Karpas-422 (cell line): ENCODE measurements at places on chromosomes 7 and 10. TPM values are rescaled to one million over a fixed set of nuclear protein-coding genes. Genes with fewer than 3 reads are reported as not detected.

DNA sequence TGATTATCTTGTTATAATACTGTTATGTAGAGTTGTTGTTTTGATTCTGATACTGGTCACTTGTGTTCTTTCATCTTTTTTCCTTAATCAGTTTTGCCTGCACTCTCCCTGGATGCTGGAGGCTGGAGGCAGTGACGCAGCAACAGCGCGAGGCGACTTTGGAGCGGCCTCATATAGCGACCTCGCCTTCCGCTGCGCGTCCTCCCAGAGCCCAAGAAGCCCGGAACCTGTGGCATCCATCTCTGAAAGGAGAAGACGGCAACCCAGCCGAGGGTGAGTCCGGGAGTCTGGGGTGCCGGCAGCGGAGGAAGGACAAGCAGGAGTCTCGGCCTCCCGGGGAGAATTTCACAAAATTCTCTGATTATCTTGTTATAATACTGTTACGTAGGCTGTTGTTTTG lies 161.2 kb downstream of the ZNF33B start:
- DNase-seq: no peak

- DNase-seq: peak; percentile 79
Observed at GRCh38 chr7:49791088-49791741, 17.8 kb downstream of the VWC2 start.

The GNGT1 gene
- total RNA-seq: not detected in 2 replicates

DNA sequence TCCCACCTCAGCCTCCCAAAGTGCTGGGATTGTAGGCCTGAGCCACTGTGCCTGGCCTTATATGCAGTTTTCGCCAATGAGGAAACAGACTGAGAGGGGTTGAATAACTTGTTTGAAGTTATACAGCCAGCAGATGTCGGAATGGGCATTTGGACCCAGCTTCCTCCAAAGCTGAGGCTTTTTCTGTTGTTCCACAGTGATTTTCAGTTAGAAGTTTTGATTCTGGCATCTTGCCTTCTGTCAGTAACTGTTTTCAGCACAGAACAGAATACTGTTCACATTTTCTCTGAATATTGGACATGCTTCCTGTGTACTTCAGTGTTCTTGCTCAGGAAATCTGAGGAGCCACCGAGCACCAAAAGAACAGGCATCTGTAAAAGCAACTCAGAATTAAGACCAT lies 287.2 kb downstream of the CAMK1D start:
- no peak for DNase-seq

- DNase-seq: peak; percentile 9
Observed at GRCh38 chr10:58089739-58090138, 178.0 kb downstream of the IPMK start.

The ADRB1 gene
- total RNA-seq: not detected in 2 replicates

The FANK1 gene
- not detected in 2 replicates for total RNA-seq

The AKR1C4 gene
- not detected in 2 replicates for total RNA-seq

The CYP26C1 gene
- 0.14 and 0.30 TPM in 2 replicates for total RNA-seq

DNA sequence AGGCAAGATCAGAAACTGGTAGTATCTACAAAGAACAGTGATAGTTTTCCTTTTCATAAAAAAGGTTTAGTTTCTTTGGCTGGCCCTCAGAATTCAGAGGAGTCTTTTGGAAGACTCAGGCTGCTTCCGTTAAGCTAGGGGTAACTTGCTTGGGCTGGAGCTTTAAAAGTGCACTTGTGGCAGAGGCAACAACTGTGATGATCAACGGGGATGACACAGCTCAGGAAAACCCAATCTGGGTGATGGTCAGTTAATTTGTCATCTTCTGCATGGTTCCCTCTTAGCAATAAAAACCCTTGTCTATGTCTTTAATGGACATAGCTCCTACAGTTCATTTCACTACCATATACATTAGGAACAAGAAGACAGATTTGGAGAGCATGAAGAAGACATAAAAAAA lies 46.7 kb downstream of the SGMS1 start:
- no peak for DNase-seq

DNA sequence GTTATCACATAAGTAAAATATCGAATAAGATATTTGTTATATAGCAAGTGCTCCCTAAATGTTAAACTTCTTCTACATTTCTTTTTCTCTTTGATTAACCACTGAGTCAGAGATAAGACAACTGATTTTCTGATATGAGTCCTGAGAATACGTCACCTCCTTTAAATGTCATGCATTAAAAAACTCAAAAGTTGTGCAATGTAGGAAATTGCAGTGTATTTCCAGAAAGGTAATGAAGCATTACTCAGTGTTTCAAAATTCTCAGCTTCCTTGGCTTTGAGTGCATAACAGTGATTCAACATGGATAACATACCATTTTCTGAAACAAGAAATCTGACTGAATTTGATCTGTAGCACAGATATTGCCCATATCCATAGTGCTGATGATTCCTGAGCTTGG lies 155.8 kb downstream of the BMPER start:
- no peak for DNase-seq

The UNCX gene
- not detected in 2 replicates for total RNA-seq

DNA sequence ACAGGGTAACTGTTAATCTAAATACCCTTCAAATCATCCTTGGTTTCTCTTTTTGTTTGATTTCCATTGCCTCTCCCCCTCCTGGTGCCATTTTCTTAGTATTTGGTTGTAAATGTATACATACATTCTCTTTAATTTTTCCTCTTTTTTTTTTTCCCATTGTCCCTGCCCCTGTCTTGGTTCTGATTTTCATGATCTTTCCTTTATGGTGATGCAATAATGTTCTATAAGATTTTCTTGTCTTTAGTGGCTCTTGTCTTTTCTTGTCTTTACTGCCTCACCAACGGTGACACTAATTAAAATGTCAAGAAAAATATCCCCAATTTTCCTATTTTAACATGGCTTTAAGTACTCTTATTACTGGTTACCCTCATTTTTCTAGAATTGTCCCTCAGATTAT lies 135.9 kb upstream of the POT1 start:
- no peak for DNase-seq

The LLCFC1 gene
- total RNA-seq: not detected in 2 replicates

The HTR5A gene
- not detected in 2 replicates for total RNA-seq

- DNase-seq: no peak
Observed at GRCh38 chr7:107980171-107980570, 22.8 kb downstream of the LAMB1 start.

GRCh38 chr7:140649556-140650205 lies 9.1 kb upstream of the DENND2A start:
- DNase-seq: no peak

DNA sequence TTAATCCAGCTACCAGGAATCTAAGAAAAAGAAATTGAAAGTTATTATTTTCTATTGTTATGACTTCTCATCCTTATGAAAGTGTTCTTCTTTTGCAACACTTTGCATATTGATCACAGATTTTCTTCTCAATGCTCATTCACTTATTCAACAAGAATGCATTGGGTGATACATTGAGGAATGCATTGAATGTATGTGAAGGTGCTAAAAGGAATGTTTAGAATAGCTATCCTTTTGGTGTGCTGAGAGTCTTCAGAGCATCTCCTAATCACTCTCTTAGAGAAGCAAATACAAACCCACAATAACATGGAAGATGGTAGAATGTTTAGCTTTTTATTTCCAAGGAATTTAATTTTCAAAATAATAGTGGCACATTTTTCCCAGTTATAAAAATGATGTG lies 122.1 kb upstream of the KMT2E start:
- no peak for DNase-seq

GRCh38 chr10:86368046-86368445 lies 1.5 kb upstream of the GRID1 start:
- DNase-seq: no peak

The PPP1R3C gene
- not detected in 2 replicates for total RNA-seq

DNA sequence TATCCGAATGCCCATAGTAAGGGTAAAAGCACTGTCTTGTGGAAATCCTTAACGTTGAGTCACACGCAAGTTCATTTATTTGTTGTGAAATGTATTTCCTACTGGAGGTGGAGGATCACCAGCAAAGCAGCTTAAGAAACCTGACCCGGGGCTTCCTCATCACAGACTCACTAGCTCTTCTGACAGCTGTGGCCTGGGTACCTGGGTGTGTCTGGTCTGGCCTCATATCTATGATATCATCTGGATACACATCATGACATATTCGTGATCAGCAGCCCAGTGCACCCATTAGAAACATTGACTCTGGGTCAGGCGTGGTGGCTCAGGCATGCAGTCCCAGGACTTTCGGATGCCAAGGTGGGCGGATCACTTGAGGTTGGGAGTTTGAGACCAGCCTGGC lies 8.8 kb downstream of the DRGX start:
- no peak for DNase-seq

DNA sequence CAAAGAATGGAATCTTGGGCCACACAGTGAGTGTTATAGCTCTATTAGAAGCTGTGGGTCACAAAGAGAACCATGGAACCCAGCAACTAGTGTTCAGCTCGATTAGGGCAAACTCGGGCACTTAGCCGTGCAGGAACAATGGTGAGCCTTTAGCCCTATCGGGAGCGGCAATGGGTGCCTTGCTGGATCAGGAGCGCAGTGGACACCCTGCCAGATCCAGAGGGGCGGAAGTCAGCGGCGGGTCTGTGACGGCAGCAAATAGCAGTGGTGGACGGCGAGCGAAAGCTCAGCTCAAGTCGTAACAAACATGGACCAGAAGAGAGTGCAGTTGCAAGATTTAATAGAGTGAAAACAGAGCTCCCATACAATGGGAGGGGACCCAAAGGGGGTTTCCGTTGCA lies 43.9 kb upstream of the NRG3 start:
- DNase-seq: no peak

DNA sequence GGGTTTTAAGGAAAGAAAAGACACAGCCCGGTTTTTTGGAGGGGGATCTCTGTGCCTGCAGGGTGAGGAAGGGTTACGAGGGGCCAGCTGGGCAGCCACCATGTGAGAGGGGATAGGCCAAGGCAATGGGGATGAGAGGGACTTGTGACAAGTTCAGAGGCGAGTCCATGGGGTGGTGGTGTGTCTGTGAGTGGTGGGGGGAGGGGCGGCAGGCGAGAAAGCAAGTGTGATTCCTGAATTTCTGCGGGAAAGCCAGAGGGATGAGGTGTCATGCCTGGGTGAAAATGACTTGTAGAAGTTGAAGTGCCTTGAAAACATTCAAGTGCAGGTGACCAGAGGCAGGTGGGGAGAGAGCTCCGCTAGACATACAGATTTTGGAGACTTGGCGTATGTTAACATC lies 61.0 kb upstream of the RNF32 start:
- no peak for DNase-seq

The H2BK1 gene
- not detected in 2 replicates for total RNA-seq

The SEPHS1 gene
- total RNA-seq: 70.0 and 81.0 TPM in 2 replicates

GRCh38 chr7:141001546-141001945 lies 13.2 kb downstream of the MRPS33 start:
- DNase-seq: no peak

GRCh38 chr7:46685051-46685450 lies 764.0 kb upstream of the IGFBP3 start:
- no peak for DNase-seq

- DNase-seq: no peak
Observed at GRCh38 chr7:150753239-150753638, 16.0 kb downstream of the GIMAP5 start.

The IL2RA gene
- total RNA-seq: 1.6 TPM in 1 of 2 replicates, not detected in the other

The NPC1L1 gene
- not detected in 2 replicates for total RNA-seq

GRCh38 chr10:77744245-77744644 lies 106.6 kb upstream of the KCNMA1 start:
- no peak for DNase-seq

The SAP25 gene
- 2.5 and 4.9 TPM in 2 replicates for total RNA-seq

- DNase-seq: no peak
Observed at GRCh38 chr10:90674928-90675327, 182.9 kb downstream of the HTR7 start.

The RNF32 gene
- 1.3 and 2.3 TPM in 2 replicates for total RNA-seq

The HMX2 gene
- not detected in 2 replicates for total RNA-seq

The FBXO24 gene
- total RNA-seq: 1.0 TPM in 1 of 2 replicates, not detected in the other

The PRSS37 gene
- total RNA-seq: not detected in 2 replicates

DNA sequence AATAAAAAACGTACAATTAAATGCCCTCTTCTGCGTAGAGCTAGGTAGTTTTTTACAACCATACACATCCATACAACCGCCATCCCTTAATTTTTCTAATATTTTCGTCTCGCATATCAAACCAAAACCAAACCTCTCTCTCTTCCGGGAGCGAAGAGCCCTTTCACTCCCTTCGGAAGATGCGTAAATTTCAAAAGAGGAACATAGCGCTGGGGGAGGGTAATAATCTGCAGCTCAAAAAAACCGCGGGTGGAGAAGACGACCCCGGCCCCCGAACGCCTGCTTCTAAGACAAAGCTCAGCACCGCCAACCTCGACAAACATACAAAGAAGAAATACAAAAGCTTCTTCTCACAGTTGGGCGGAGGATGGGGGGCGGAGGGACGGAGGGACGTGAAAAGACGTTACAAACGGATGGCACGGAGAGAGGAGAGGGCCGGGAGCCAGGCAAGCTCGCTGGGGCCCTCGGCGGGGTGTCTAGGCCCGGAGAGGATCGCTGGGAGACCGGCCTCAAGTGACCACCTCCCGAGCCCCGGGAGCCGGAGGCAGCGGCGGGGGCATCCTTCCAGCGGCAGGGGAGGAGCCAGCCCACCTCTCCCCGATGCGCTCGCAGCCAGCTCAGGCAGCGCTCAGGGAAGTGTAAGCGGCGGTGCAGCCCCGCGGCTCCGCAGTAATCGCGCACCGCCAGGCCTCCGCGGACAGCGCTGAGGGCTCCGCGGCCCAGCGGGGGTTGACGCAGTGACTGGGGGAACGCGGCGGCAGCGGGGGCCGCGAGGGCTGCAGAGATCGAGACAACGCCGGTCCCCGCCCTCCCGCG lies 851 bp downstream of the MKRN1 start:
- peak; percentile 88 for DNase-seq

DNA sequence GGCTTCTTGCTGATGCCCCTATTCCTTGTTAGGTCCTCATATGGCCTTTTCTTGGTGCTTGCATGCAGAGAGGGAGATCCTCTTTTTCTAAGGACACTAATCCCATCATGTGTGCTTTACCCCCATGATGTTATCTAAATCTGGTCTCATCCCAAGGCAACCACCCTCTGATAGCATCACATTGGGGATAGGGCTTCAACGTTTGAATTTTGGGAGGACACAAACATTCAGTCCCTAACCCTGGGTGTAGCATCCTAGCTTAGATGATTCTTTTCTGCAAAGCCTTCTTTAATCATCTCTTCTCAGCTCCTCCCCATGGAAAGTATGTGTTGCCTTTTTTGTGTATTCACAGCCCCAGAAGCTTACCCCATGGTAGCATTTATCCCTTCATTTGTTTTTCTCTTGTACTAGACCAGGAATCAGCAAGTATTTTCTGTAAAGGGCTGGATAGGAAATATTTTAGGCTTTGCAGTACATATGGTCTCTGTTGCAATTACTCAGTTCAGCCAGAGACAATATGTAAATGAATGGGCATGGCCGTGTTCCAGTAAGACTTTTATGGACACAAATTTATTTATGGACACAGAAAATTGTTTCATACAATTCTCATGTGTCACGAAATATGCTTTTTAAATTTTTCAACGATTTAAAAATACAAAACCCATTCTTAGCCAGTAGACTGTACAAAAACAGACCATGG lies 101.5 kb upstream of the CSTF2T start:
- no peak for DNase-seq

DNA sequence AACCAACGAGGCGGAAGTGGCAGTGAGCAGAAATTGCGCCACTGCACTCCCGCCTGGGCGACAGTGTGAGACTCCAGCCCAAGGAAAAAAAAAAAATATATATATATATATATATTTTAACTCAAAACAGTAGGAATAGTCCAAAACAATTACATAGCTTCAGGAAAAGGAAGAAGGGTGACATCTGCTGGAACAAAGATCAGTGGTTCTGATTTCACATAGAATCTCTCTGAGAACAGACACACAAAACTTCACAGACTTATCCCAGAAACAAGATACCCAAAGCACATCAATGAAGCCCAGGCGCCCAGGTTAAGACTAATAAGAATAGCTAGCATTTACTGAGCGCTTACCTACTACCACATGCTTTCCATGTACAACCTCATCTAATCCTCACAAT lies 45.0 kb downstream of the DNMBP start:
- DNase-seq: no peak

The CREB5 gene
- 7.8 and 52.1 TPM in 2 replicates for total RNA-seq
